ENCODE measurements at places on chromosomes 3 and 15.

GRCh38 chr3:169215461-169216352 lies 447.8 kb downstream of the MECOM start:
- DNase-seq = no peak

- no peak for DNase-seq
Observed at GRCh38 chr3:58153371-58153770, 57.4 kb downstream of the DNASE1L3 start.

DNA sequence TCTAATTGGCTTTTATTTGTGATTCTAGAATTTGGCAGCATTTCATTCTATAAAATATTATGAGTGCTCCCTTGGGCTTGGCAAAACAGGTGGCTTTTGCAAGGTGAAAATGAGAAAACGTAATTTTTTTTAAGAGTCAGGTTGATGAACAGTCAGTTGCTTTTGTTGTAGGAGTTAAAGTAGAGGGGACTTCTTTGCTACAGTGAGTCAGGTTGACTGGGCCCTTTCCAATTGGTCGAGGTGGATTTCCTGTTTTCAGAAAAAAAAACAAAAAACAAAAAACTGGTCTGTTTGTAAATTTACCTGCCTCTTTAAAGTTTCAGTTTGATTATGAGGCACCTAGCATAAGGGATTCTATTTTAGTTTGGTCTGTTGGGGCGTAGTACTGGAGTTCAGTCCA lies 1469.4 kb upstream of the GBE1 start:
- DNase-seq = no peak

DNA sequence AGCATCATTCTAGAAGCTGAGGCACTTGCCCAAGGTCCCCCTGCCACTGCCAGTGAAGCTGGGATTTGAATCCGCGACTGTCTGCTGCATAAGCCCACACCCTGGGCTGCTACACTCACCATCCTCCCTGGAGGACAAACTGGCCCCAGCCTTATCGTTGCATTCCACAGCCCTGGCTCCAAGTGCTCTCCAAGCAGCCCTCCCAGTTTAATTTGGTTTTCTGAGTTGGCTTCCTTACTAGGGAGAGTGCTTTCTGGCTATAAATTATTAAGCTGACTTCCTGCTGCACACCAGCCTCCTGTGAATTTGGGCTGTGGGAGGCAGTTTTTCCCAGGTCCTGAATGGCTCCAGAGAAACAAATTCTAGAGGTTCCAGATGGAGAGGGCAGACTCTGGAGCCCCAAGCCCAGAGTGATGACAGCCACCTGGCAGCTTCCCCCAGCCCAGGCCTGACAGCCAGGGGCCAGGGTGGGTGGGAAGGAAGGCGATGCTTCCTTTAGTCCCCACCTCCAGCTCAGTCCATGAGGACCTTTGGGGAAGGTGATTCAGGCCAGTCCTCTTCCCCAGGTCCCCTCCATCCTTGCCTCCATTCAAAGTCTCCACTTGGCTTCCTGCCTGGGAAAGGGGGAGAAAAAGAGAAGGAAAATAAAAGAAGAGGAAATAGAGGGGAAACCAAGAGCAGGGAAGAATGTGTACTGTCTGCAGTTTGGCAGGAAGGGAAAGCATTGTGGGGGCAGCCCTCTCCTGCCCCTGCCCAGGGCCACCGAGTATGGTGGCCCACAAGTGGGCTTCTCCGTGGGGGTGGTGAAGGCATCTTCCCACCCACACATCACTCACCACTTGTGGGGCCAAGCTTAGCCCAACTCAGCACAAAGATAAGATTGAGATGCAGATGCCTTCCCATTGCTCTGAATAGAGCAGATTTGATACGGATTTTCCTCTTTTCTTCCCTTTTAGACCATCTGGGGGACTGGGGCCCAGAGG lies 69.6 kb downstream of the SEMA5B start:
- no peak for DNase-seq

- DNase-seq = no peak
Observed at GRCh38 chr15:80168421-80168820, 15.6 kb downstream of the FAH start.

DNA sequence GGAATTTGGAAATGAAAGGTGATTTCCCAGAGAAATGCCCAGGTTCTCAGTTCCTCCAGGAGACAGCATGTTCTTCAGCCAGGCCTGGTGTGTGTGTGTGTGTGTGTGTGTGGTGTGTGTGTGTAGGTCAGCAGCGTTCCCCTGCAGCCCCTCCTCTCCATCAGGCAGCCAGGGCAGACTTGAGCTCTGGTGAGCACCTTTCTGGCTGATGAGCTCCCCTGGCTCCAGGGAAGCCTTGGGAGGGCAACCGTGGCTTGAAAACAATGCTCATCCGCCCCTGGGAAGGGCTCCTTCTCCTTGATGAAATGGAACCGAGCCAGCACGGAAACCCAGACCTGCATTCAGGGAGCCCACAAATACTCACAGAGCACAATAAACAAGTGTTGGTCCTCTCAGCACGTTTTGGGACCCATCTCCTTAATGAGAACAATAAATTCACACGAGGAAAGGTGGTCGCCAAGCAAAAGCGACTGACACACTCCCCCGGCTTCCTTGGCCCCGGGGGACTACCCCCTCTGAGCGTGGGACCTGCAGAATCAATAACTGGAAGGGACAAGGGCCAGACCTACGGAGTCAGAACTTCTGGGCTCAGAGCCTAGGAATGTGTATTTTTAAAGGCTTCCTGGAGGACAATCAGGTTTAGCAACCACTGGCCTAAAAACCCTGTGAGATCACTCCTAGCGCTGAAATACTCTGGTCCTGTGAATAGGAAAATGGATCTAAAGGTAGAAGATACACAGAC lies 38.6 kb upstream of the HES1 start:
- no peak for DNase-seq

DNA sequence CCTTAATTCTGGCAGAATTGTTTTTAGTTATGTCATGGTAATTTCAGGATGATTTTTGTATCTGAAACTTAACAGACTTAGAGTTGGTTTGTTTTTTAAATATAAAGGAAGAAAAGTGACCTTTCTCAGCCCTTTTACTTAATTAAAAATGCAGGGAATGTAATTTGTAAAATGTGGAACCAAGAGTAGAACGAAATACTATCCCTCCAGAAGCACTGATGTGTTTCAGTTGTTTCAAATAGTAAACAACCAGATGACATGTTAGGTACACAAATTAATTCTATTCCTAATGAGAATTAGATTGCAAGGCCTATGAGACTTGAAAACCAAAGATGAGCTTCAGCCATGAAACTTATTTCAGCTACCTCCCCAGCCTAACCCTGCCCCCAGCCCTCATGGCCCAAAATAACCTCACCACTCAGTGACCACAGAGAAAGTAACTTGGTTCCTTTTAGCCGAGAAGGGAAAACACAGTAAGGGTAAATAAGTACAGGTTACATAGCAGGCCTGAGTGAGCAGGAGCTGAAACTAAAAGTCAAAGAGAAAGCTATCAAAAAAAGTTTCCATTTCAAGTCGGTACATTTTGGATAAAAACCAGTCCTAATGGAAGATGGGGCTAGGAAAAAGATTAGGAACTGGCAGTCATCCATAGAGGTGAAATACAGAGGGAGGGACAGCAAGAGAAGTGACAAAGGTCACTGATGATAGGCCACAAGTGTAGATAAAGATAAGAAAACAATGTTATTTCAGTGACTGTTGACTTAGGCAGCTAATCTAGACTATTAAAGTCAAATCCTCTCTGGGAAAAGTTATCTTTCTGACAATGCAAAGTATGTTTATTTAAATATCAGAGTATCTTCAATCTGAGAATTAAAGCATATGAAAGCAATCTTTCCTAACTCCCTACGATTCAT lies 23.2 kb downstream of the SENP8 start:
- DNase-seq = no peak

DNA sequence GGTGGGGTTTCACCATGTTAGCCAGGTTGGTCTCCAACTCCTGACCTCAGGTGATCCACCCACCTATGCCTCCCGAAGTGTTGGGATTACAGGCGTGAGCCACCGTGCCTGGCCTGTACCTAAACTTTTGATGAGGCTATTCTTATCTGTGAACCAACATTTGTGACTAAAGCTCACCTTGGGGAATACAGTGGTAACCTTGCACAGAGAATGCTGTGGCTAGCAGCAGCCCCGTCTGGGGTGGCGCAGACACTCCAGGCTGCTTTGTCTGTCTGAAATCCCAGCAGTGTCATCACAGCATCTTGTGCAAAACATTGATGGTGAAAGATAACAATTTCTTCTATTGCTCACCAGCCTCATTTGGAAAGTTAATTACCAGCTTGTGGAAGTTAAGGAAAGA lies 58.9 kb downstream of the CMTM8 start:
- DNase-seq = no peak

DNA sequence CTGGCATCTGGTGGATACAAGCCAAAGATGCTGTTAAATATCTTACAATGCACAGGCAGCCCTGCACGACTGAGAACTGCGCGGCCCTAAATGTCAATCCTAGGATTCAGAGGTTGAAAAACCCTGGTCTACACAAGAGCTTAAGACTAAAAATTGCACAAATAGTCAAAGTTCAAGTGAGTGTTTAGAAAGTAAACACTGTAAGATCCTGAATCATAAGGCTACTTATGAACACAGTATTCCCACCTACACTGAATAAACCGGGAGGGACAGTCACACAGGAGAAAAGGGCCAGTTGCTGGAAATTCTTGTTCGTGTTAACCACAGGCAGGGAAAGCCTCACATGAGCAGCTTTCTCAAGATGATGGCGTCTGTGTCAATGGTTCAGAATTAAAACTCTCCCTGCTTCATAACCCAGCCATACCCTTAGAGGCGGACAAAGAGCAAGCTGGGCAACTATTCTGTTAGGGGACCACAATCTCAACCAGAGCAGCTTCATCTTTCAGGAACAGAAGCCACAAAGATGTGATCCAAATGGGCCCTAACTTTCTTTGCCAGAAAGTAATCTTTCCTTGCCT lies 37.7 kb downstream of the LRIG1 start:
- DNase-seq = no peak

DNA sequence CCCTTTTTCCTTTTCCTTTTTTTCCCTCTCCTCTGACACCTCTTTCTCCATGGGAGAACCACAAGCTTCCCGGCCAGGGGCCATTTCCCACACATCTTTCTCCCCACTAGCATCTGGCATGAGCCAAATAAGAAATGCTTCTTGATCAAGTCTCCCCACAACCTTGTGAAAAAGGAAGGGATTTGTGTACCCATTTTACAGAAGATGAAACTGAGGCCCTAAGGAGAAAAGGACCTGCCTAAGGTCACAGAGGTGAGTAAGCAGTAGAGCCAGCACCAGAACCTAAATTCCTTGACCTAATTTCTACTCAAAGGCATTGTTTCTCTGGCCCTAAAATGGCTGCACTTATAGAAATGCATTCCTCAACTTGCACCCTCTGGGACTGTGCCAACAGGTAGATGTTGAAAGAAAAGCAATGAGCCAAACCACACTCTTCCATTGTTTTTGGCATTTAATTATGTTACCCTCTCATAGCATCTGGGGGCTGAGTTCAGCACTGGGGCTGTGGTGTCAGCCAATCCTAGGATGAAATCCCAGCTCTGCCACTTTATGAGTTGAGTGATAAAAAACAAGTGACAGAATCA lies 81.7 kb upstream of the TLE3 start:
- DNase-seq = no peak

- DNase-seq = no peak
Observed at GRCh38 chr15:65329984-65330735, 25.7 kb downstream of the RNU5B-1 start.

GRCh38 chr3:160132226-160132625 lies 93.0 kb upstream of the C3orf80 start:
- peak; percentile 47 for DNase-seq

DNA sequence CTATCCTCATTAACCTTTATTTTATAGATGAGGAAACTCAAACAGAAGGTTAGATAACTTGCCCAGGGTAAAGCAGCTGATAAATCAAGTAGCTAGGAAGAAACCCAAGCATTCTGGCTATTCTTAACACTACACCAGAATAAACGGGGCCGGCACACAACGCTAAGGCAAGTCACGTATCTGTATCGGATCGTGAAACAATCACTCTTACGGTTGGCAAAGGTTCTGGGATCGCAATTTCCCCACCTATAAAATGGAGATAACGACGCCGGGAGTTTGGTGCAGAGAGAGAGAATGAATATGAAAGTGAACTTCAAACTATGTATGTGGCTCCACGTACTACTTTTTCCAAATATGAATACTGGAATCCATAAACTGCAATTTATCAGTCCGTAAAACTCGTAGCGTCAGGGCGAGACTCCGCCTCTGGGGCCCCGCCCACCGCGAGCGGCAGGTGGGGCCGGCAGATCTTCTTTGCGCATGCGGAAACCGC lies 252 bp upstream of the ARMC8 start:
- DNase-seq = peak; percentile 91

- DNase-seq = no peak
Observed at GRCh38 chr3:98020412-98020811, 14.7 kb downstream of the GABRR3 start.

- DNase-seq = no peak
Observed at GRCh38 chr15:78302579-78303312, 3.3 kb upstream of the SKIC8 start.

DNA sequence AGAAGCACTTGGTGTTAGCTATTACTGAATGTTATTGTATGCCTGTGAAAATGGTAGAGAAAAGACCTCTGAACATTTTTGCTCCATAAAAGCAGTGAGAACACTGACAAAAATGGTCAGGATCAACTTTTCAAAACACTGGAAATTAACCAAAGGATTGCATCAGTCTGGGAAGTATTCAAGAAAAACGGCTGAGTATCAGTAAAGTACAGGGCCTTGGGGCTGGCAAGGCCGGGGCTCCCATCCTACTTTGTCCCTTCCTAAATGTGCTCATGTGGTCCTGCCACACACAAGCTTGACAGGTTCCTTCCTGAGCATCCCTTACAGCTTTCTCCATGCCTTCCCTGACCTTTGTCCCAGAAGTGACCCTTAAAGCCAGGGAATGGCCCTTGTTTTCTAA lies 84.0 kb downstream of the CFAP20DC start:
- DNase-seq = no peak

DNA sequence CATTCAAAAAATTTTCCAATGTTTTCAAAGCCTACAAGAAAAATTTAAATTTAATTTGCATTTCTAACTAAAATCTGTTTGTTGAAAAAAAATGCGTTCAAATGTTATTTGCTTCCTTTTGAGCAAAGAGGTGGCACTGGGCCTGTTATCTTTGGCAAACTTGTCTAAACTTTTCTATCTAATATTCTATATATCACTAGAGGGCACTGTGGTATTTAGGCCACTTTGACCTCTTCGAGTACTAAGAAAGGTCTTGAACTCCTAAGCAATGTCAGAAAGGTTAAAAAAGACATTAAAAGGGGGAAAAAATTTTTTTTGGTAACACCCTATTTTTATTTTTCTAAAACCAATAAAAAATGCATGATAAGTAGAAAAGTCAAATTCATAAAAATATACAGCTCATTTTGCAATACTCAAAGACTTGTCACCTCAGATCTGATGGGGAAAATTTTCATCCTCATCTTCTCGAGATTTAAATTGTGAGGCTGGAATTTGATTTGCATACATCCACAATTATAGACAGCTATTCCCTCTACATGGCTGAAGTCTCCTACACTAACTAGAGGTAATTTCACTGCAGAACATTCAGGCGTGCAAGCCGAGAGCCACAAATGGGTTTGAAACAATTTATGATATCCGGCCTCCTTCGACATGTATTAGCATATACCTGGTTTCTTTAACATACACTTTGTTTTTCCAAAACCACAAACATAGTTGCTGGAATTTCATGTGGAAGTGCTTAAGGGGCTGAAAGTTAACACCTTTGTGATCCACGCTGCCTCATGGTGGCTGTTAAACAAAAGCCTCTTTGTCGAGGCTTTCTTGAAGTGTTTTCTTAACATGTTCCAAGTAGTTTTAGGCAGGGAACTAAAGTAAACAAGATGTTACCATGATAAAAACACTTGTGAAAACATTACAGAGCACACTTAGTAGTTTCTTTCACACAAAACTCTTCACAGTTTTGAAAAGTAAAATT lies 576.4 kb downstream of the FOXP1 start:
- no peak for DNase-seq
